NCI-H82 (cell line): ENCODE measurements at places on chromosomes 2 and 18.

- no peak for DNase-seq
Measured at GRCh38 chr2:46390901-46391395, 88.4 kb upstream of the TMEM247 start.

DNA sequence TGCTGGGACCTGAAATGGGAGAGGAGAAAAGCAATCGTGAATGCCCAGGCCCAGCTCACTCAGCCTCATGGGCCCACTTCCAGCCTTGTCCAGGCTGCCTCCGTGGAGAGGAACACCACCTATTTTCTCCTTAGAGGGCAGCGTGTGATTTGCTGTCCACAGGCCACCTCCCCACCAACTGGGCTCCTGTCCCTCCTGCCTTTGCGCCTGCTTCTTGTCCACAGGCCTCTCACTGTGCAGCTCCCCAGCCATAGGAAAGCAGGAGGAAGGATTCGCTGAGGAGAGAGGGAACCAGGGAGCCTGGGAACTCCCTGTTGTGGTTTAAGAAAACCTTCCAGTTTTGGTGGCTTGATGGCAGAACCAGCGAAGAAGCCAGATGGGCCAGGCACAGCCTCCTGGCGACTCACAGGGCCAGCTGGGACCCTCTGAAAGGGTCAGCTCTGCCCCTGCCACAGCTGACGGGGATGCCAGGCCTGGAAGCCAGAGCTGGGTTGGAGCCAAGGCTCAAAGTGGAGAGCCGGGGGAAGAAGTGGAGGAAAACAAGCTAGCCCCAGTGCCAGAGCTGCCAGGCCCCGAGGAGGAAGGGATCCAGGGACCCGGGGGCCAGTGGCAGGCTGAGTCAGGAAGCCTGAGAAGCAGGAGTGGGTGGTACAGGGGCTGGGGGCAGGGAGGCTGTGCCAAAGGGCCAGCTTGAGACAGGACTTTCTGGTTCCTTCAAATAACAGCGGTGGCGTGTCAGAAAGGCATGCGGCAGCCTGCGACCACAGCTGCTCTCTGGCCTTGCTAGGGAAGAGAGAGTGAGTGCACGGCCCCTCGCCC is 9.9 kb downstream of the TMBIM1 start:
- no peak for DNase-seq

DNA sequence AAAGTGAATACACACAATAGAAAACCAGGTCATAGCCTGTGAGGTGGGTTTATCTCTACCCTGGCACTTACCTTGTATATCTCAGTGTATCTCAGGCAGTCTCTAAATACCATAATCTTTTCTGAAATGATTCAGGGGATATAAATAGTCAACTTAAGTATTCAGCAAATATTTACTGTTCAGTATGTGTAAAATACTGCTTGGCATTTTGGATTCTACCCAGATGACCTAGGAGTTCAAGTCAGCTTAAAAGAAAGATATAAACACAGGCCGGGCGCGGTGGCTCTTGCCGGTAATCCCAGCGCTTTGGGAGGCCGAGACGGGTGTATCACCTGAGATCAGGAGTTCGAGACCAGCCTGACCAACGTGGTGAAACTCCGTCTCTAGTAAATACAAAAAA is 23.8 kb downstream of the GRHL1 start:
- DNase-seq: no peak

GRCh38 chr2:31901900-31902299 is 108.9 kb downstream of the MEMO1 start:
- DNase-seq: no peak

DNA sequence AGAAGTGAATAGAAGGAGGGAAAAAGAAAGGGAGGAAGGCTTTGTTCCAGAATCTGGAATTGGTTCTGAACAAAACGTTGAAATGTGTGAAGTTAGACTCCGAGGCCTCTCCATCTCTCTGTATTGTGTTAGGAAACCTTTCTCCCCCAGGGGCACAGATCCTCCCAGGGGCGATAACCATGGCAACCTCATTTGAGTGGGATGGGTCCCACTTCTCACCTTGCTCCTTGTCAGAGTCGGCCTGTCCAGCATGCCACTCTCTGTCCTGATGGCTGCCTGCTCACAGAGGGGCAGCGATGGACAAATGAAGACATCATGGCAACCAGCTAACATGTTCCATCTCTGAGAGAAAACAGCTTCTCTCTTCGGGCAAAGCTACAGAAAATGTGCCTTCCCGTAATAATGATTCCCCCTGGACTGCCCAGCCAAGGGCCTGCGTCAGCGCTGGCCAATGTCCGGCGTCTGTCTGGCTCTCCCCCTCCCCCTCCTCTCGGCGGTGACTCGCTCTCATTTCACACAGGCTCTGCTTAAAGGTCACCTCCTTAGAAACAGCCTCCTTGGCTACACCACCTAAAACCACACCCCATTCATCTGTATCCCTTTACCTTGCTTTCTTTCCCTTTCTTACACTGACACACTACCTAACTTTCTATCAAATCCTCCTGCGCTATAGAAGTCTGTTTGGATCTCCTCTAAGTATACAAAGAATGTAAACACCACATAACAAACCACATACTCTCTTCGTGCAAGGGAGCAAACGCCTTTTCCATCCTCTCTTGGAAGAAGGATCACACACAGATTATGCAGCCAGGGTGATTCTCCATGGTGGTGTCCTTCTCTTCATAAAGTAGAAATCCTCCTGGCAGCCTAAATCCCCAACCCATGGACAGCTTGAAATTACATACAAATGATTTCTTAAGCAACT is 32.1 kb upstream of the TTC39C start:
- DNase-seq: peak; percentile 20

DNA sequence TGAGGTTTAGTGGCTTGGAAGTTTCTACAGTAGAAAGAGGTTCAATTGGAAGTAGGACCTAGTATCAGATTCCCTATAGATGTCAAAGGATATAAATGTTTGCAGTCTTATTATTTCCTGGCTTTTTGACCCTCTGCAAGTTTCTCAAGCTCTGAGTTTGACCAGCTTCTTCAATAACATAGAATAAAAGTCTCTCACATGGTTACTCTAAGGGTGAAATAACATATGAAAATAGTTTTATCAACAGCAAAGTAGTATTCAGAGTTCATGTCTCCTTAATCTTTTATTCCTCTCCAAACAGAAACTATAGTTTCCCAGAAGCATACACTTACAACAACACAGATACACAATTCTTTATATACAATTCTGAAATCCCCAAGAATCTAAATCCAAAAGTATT is 132.9 kb upstream of the RND3 start:
- DNase-seq: no peak

DNA sequence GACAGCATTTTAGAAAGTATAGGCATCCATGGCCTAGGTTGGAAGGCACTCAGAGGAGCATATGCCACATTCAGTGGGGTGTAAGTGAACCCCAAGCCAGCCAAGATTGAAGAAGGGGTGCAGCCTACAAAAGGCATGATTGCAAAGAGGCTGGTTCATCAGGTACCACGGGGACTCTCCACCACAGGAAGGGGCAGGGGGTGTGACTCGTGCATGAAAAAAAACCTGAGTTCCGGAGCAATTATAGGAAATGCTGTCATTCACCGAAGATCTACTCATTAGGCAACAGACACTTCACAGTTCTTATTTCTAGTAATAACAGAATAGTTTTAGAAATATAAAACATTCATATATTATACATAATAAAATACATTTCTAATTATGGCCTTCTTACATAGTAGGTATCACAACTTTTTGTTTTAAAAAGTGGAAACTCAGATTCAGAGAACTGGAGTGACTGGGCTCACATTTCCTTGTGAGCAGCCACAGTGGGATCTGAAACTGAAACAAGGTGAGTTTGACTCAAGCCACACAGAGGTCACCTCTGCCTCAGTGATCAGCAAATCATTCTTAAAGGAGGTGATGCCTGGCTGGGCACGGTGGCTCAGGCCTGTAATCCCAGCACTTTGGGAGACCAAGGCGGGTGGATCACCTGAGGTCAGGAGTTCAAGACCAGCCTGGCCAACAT is 188.4 kb upstream of the GYPC start:
- DNase-seq: no peak

DNA sequence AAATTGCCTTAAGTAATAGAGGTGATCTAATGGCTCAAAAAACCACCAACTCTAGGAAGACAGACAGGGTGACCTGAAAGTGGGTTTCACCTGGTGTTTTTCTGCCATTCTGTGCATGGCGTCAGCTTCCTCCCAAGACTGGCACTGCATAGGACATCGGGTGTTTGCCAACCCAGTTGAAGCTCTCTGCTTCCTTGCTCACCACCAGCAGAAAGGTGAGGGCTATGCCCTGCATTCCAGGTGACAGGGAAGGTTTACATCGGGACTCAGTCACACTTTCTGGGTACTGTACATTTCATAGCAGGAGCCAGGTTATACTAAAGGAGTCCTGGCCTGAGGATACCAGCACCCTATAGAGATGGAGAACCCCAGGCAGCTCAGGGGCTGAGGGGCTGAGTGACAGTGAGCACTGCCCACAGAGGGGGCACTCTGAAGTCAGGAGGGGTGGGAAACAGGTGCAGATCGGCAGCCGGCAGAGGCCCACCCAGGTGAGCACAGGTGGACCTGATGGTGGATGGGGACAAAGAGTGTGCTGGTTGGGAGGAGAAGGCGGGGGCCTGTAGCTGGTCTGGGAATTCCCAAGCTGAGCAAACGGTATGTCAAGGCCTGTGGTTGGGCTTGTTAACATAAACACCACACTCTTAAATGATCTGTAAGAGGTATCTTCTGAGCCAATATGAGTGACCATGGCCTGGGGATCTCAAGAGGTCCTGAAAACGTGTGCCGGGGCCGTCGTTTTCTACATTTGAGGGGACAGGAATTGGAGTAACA is 18.1 kb downstream of the TPRKB start:
- no peak for DNase-seq

GRCh38 chr2:218981881-218982585 is 3.0 kb downstream of the FEV start:
- peak; percentile 39 for DNase-seq

GRCh38 chr2:219252900-219253752 is at the start of gene TUBA4B:
Gene TUBA4B (plus strand): TSS chr2:219253243. CDS start chr2:219253408, 165 bp downstream.
- DNase-seq: peak; percentile 76

GRCh38 chr18:56921896-56922480 is 224.9 kb upstream of the BOD1L2 start:
- no peak for DNase-seq

DNA sequence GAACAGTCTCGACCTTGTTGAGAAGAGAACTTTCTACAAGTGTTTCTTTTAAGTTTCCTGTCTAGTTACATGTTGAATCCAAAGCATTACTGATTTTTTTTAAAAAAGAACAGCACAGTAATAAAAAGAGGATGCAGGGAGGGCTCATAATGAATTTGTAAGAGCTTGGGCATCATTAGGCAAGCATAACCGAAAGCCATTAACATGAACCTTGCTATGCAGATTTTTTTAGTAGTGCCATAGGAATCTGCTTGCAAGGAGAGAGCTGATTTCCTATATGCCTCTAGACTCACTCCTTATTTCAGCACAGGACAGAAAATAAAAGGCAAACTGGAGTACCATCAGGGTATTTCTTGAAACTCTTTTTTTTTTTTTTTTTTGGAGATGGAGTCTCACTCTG is 5.2 kb downstream of the LRRC30 start:
- no peak for DNase-seq

- peak; percentile 75 for DNase-seq
Measured at GRCh38 chr2:20093263-20094141, 42.1 kb upstream of the LAPTM4A start.

DNA sequence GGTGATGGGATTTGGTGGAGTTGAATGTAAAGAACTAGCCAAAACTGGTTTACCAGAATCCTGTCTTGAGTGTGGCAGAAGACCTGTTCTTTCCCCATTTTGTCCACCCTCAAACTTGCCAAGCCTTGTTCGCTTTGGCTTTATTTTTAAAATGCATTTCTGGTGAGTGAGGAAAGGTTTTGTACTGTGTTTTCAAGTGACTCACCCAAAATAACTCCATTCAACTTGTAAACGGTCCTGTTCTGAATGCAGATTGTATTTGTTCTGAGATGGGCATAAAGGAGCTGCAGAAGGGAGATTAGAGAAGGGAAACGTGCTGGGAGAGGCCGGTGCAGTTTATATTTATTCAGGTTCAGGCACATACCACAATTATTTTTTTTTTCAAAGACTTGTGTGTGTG is 5.3 kb upstream of the ITPRID2 start:
- DNase-seq: no peak

GRCh38 chr18:45852631-45853030 is 27.2 kb downstream of the SIGLEC15 start:
- no peak for DNase-seq

DNA sequence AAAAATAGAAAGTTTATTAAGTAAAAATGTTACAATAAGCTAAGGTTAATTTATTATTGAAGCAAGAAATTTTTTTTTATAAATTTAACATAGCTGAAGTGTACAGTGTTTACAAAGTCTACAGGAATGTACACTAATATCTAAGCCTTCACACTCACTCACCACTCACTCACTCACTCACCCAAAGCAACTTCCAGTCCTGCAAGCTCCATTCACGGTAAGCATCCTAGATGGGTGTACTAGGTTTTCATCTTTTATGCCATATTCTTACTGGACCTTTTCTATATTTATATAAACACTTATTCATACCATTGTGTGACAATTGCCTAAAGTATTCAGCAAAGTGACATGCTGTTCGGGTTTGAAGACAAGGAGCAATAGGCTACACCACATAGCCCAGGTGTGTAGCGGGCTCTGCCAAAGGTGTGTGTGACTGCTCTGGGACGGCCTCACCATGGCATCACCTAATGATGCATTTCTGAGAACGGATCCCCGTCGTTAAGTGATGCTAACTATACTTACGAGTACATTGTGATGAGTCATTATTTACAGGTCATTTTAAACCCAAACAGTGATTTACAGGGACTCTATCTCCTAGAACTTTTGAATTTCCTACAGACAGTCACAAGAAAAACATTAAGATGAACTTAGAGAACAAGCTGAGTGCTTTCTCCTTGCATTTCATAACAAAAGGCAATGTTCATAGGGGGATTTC is 76.3 kb upstream of the ID2 start:
- DNase-seq: no peak

GRCh38 chr2:23286758-23287704 is 97.9 kb upstream of the KLHL29 start:
- no peak for DNase-seq

GRCh38 chr2:159164457-159164911 is 122.0 kb downstream of the WDSUB1 start:
- DNase-seq: no peak

GRCh38 chr2:170973492-170974303 is 44.6 kb downstream of the GORASP2 start:
- peak; percentile 92 for DNase-seq

GRCh38 chr2:14480906-14481305 is 151.6 kb upstream of the LRATD1 start:
- no peak for DNase-seq

DNA sequence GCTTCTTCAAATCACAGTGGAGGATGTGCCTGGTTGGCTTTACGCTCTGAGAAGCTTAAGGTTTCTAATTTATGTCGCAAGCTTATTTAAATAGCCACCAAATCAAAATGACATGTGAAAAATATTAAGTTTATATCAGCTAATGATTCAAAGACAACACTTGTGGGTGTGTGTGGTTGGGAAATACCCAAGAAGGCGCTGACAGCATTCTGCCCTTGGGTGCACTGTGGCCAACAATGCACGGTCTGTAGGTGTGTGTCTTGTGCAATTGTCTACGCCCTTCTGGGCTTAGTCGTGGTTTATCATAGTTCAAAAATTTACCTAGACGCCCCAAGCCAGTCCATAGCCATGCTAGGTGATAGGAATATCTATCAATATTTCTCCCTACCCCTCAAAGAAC is 60.9 kb downstream of the KCTD1 start:
- DNase-seq: no peak
